MV-4-11 (cell line): ENCODE measurements at places on chromosomes 7 and 10.

DNA sequence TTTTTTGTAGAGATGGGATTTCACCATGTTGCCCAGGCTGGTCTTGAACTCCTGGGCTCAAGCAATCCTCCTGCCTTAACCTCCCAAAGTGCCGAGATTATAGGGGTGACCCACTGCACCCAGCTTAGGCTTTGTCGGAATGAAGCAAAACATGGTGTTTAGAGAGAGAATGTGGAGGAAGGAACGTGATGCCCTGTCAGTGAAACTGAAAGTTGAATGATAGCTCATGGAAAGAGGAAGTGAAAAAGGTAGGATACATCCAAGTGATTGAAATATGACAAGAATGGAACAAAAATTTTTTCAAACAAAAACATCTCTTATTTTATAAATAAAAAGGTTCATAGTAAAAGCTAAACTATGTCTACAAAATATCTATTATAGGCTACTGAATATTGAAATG, 5.9 kb downstream of the AKAP9 start:
- DNase-seq: peak; percentile 74

DNA sequence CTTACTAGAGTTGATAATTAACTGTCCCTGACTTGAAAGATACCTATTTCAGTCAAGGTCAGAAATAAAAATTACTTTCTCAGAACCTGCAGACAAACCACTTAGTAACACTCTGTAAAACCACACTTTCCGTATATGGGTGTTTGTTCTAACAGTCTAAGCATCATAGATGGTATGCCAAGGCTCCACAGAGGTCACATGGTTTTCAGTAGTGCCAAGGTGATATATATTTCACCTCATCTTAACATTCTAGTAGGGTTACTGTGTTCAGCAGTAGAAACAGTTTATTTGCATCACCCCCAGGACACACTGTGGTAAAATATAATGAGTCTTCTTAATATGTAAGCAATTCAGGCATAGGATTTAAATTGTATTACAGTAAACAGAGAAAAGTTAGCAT, 61.5 kb downstream of the KCND2 start:
- DNase-seq: no peak

DNA sequence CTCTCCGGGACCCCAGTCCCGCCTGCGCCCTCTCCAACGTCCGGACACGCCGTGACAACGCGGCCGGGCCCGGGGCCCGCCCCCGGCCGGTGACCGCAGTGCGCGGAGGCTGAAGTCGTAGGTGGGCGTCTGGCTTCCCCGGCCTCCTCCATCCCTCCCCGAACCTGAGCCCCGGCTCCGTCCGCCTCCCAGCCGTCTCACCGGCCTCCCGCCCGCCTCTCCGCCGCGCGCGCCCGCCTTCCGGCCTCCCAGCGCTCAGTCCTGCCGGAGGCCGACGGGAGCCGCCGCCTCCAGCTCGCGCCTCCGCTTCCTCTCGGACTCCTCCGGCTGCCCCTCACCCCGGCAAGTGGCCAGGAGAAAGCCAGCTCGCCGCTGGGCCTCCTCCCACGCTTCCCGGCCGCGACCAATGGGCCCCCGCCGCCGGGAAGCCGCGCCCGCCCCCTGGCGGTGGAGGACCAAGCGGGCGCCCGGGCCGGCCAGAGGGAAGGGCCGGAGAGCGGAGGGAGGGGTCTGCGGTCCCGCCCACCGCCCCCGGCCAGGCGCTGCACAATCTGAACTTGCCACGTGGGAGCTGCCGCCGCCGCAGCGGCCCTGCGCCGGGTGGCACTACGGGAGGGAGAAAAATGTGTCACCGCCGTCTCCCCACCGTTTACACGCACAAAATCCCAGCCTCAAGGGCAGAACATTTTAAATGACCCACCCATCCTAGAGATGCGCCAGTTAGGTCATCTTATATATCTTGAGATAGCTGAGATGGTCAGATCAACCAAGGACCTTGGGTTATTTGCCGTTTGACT, at the start of gene FAM3C:
Gene FAM3C (minus strand): TSS at position 348 of the 797 bp plus-strand sequence. CDS start 13,339 bp downstream, outside the sequence.
- DNase-seq: peak; percentile 82

DNA sequence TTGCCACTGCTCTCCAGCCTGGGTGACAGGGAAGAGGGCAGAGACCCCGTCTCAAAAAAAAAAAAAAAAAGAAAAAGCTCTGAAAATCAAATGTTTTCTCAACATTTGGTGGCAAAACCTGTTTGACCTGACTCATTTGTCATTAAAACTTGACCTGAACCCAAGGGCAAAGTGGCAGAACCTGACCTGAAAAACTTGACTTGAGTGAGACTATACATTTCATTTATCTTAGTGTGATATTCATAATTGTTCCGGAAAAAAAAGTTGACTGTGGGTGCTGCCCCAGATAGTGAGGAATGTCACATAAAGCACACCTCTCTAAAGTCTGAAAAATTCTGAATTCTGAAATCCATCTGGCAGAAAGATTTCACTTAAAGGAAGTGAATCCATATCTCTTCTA, 2.3 kb upstream of the TAX1BP1 start:
- DNase-seq: no peak

DNA sequence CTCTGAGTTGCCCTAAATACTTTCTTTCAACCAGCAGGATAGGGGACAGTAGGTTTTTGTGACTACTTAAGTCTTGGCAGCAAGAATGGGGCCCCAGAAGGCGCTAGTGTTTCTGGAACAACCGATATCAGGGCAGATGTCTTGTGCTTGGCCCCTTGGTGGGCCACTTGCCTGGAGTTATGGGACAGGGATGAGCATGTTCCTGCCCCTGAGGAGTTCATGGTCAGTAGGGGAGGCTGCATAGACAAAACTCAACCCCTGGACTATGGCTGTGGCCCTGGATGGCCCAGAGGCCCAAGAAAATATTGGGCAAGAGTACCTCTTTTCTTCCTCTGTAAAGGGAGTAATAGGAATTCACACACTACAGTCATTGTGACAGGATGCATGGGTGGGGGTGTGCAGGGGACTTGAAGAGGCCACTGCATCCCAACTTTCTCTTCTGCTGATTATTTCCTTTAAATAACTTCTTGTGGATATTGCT, 57.7 kb upstream of the IGFBP3 start:
- no peak for DNase-seq

DNA sequence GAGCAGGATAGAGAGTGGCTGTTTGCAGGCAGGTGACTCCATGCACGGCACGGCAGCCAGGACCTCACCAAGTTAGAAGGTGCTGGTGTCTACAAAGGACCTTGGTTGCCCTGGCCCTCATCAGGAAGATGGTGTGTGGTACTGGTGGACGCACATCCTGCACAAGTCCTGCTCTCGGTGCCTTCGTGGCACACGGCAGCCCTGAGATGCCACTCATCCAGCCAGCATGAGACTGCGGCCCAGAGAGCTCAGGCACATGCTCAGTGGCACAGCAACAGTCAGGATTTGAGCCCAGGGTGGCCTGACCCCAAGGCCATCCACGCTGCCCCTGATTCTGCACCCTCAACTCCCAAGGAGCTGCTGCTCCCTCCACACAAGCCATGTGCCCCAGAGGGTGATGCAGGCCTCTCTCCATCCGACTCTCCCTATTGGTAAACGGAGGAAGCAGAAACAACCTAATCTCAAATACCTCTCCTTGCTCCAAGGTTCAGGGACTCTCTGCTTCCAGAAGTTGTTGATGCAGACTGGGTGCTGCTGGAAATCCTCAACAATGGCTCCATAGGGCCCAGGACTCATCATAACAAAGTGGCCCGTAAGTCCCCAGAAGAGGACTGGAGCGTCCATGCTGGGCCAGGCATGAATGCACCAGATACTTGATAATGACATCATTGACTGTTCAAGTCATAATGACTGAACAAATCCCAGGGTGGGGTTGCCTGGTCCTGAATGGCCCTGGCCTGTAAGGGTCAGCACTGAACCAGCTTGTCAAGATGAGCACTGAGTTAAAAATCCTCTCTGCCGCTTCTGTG, 93.6 kb downstream of the ARHGAP22 start:
- no peak for DNase-seq

- no peak for DNase-seq
Observed at GRCh38 chr10:30691639-30692015, 62.1 kb upstream of the LYZL2 start.

DNA sequence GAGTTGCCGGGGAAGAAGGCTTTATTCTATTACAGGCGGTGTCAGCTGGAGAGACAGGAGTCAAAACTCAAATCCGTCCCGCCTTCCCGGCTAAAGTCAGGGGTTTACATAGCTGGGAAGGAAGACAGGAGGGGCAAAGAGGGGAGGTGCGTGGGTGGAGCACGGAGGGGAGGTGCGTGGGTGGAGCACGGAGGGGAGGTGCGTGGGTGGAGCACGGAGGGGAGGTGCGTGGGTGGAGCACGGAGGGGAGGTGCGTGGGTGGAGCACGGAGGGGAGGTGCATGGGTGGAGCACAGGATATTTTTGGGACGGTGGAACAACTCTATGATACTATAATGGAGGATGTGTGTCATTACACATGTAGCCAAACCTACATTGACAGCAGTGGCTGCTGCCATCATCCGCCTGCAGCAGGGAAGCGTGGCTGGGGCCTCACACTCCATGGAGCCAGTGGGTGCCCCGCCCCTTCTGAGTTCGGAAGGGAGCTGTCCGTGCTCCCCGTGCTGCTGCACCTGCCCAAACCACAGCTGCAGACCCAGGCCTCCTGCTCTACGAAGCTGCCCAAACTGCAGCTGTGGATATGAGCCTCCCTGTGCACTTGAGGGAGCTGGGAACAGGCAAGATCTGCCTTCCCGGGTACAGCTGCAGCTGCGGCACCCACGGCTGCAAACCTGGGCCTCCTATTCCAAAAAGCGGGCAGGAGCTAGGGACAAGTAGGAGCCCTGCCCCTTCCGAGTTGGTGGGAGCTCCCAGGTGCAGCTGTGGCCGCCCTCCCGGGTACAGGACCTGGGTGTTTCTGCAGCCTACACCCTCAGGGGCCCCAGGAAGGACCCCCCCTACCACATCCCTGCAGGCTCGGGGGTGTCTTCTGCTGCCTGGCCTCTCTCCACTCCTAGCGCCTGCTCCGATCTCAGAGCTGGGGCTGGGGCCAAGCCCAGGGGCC, 119.4 kb downstream of the DYNC2I1 start:
- DNase-seq: no peak

DNA sequence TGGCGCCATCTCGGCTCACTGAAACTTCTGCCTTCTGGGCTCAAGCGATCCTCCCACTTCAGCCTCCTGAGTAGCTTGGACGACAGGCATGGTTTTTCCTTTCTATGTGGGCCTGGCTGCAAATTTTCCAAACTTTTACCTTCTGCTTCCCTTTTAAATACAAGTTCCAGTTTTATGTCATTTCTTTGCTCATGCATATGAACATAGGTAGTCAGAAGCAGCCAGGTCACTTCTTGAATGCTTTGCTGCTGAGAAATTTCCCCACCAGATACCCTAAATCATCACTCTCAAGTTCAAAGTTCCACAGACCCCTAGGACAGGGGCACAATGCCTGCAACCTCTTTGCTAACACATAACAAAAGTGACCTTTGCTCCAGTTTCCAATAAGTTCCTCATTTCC, 21.6 kb upstream of the RPEL1 start:
- DNase-seq: peak; percentile 54

DNA sequence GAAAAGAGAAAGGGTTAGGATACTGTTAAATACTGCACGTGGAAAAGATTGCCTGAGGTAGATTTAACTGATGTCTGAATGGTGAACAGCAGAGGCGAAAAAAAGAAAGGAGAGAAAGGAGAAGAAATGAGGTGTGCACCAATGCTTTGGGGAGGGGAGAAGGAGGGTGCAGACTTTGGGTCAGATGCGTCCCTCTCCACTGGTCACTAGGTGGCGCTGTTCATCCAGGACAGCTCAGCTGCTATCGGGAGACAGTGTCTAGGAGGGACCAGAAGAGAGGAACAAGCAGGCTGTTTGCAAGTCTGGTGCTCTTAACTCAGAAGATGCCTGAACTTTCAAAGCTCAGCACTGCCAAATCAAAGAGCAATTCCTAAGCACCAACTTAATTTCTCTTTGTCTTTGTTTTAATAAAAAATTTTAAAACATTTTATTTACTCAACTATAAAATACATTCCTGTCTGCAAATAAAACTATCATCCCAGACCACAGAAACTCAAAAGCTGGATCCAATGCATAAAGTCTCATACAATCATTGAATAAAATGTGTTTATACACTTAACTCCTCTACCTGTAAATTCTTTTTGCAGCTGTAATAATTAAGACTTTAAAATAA, 83.9 kb upstream of the PDLIM1 start:
- peak; percentile 69 for DNase-seq

- no peak for DNase-seq
Observed at GRCh38 chr10:73850863-73851461, 23.4 kb downstream of the CAMK2G start.

GRCh38 chr7:109336531-109336930, 766.9 kb downstream of the DNAJB9 start:
- DNase-seq: no peak

GRCh38 chr7:117673367-117673766, 193.5 kb downstream of the CFTR start:
- DNase-seq: no peak

- no peak for DNase-seq
Observed at GRCh38 chr10:8078027-8078426, 23.5 kb downstream of the GATA3 start.

GRCh38 chr7:46058086-46058823, 137.2 kb upstream of the IGFBP3 start:
- peak; percentile 93 for DNase-seq

GRCh38 chr7:108326938-108327337, 129.3 kb downstream of the NRCAM start:
- DNase-seq: no peak

- DNase-seq: no peak
Observed at GRCh38 chr10:114022766-114023597, 20.7 kb upstream of the ADRB1 start.

GRCh38 chr10:29535012-29535777, 99.6 kb downstream of the SVIL start:
- no peak for DNase-seq

DNA sequence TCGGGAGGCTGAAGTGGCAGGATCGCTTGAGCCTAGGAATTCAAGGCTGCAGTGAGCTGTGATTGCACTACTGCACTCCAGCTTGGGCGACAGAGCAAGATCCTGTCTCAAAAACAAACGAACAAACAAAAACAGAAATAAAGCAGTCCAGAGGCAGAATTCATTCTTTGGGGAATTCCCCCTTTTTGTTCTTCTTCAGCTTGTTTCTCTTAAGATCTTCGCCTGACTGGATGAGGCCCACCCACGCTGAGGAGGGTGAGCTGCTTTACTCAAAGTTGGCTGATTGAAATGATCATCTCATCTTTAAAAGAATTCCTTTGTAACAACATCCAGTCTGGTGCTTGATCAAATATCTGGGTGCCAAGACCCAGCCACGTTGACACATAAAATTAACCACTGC, 10.7 kb downstream of the MRC1 start:
- no peak for DNase-seq

DNA sequence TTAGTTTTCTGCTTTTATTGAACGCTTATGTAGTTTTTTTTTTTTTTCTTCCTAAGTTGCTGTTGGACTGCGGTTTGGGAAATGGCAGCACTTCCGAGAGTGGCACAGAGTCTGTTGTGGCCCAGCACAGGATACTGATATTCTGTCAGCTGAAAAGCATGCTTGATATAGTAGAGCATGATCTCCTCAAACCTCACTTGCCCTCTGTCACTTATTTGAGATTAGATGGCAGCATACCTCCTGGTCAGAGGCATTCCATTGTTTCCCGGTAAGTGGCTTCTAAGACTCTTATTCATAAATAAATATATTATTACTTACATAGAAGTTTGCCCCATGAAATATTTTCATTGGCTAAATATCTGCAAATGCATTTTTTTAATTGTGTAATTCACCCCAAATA, 101.1 kb downstream of the BTAF1 start:
- DNase-seq: no peak
